NCI-H446 (cell line): ENCODE measurements at places on chromosomes 1 and 21.

DNA sequence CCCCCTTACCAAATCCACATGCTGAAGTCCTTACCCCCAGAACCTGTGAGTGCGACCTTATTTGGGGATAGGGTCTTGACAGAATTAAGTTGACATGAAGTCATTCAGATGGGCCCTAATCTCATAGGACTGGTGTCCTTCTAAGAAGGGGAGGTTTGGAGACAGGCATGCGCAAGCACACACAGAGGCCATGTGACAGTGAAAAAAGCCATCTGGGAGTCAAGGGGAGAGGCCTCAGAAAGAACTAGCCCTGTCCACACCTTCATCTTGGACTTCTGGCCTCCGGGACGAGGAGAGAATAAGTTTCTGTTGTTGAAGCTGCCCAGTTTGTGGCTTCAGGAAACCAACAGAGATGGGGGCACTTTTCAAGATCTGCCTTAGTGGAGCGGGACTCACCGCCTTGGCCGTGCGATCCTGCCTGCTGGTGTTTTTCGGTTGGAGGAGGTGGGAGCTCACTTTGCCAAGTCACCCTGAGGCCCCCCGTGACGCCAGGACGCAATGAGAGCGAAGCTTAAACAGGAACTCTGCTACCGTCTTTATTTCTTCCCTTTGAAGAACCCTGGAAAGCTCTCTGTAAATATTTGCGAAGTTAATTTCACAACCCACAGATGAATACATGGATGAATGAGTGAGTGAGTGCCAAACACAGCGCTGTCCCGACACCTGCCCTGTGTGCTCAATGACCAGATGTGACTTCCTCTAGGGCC lies 42.5 kb upstream of the C1orf174 start:
- DNase-seq, result no peak

DNA sequence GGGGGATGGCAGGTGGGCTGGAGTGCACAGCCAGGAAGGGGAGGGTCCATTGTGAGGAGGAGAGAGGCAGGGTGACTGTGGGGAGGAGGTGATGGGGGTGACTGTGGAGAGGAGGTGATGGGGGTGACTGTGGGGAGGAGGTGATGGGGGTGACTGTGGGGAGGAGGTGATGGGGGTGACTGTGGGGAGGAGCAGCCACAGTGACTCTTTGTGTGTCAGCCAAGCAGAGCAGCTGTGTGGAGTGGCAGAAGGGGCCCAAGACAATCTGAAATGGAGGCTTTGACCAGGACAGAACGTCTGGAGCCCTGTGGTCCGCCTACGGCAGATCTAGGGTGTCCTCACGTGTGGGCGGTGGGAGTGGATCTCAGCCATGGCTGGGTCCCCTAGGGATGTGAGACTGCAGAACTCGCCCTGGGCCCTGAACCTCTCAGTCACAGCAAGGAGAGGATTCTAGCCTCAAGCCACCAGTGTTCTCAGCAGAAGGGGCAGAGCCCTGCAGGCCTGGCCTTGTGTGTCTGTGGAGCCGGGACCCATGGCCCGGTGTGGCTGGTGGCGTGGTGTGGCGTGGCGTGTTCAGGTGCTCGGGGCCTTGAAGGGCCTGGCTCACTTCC lies 81.5 kb downstream of the OBSCN start:
- no peak for DNase-seq

GRCh38 chr1:106465666-106466065 lies 590.8 kb upstream of the PRMT6 start:
- DNase-seq, result peak; percentile 61

- DNase-seq, result no peak
Measured at GRCh38 chr1:109882288-109883245, 28.1 kb upstream of the CSF1 start.

DNA sequence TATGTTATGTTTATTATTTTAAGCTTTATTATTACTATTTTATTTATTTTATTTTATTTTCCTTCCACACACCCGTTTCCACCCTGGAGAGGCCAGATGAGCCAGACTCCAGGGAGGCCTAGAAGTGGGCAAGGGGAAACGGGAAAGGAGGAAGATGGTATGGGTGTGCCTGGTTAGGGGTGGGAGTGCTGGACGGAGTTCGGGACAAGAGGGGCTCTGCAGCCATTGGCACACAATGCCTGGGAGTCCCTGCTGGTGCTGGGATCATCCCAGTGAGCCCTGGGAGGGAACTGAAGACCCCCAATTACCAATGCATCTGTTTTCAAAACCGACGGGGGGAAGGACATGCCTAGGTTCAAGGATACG lies 468 bp upstream of the MX1 start:
- no peak for DNase-seq

GRCh38 chr1:154759196-154759595 lies 110.9 kb downstream of the KCNN3 start:
- no peak for DNase-seq

GRCh38 chr1:48674641-48675040 lies 102.0 kb downstream of the BEND5 start:
- DNase-seq, result no peak
